ENCODE measurements at places on chromosomes 3 and 15.

- no peak for DNase-seq
Observed at GRCh38 chr3:73010158-73010557, 13.5 kb downstream of the PPP4R2 start.

DNA sequence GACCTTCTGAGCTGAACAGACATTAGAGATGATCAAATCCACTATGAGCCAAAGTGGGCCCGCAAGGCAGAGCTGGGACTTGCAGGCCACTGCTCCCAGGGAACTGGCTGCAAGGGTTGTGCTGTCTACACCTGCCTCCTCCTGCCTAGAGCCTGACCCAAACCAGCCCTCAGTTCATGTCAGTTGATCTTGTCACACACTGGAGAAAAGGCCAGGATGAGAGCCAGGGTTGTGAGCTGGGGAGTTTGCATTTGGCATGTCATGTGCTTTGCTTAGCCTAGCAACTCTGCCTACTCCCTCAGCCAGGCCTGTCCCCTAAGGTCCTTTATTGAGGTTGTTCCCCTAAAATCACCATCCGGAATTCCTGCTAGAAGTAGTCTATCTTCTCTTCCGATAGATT is 67.8 kb downstream of the RAB11A start:
- DNase-seq: no peak

DNA sequence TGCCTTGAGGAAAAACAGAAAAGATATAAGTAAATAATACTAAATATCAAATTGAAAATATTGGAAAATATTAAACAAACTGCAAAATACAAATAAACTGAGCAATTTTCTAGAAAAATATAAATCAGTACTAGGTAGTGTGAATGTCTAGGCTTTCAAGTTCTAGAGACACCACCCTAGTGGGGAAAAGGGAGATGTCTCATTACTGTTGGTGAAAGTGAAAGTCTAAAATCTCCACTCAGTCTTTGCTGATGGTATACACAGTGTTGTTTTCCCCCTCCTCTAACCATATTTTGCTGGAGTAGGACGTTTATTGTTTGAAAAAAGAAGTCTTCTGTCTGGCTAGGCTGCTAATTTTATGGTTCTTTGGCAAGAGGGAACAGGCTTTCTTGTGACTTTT is 1368.9 kb downstream of the OTOL1 start:
- no peak for DNase-seq

DNA sequence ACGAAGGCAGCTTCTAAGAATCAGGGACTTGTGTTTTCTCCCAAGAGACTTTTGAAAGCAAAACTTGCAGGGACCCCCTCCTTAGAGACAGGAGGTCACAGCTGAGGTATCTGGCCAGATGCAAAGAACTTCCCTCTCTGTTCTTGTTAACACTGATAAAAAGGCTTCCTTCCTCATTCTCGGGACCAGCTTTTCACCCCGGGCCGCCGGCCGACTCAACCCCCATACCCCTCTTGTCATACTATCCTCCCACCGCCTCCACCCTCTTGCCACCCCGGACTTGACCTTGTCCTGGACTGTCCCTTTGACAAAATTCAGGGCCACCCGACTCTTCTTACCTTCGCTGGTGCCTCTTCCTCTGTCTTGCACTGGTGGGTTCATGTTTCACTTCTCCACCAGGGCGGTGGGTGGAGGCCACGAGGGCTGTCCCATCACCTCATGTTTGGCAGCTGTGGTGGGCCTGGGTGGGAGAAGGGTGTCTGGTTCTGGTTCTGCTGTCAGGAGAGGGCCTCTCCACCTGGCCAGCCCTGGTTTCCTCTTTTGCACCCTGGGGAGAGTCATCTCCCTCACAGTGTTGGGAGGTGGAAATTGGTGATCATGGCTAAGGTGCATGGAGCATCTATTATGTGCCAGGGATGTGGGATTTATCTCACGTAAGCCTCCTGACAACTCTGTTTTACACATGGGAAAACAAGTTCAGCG is 32.5 kb downstream of the BHLHE40 start:
- DNase-seq: peak; percentile 55

DNA sequence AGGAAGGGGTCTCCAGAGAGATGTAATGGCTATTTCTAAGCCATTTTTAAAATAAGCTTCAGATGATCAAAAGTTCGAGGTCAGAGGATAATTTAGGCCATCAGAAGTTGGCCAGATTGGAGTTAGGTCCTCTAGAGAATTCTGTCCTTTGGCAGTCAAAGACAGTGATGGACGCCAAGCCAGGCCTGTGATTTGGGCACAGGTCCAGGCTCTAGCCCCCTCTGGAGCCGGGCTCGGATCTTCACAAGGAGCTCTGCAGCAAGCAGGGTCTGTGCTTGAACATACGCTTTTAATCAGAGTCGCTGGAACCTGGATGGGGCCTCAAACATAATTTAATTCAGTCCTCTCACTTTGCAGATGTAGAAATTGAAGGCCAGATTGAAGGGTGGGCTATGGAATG is 151.4 kb upstream of the BCL6 start:
- no peak for DNase-seq

GRCh38 chr3:19811689-19812088 is 122.3 kb downstream of the EFHB start:
- DNase-seq: no peak

- DNase-seq: no peak
Observed at GRCh38 chr3:68467465-68467864, 464.9 kb downstream of the TAFA4 start.

- no peak for DNase-seq
Observed at GRCh38 chr3:7275396-7275795, 414.5 kb downstream of the GRM7 start.

- DNase-seq: no peak
Observed at GRCh38 chr3:127452321-127452821, 138.2 kb downstream of the TPRA1 start.

DNA sequence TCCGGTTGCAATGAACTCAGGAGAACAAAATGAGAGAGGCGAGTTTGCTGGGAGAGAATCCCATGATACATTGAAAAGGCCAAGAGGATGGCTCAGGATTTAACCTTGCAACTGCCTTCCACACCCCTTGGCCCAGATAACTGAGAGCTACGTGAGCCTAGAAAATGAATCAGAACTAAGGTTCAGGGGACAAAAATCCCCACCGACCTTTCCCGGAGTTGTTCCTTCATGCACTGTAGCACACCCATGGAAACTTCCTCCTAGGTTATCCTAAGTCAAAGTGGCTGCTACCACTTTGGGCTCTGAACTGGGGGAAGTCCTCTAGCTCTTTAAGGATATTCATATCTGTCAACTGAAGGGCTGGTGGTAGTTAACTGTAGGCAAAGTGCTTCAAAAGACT is 58.3 kb upstream of the SLC4A7 start:
- no peak for DNase-seq

GRCh38 chr3:72368331-72368975 is 479.8 kb downstream of the SHQ1 start:
- DNase-seq: no peak

- no peak for DNase-seq
Observed at GRCh38 chr15:76107169-76107568, 47.4 kb downstream of the TMEM266 start.

DNA sequence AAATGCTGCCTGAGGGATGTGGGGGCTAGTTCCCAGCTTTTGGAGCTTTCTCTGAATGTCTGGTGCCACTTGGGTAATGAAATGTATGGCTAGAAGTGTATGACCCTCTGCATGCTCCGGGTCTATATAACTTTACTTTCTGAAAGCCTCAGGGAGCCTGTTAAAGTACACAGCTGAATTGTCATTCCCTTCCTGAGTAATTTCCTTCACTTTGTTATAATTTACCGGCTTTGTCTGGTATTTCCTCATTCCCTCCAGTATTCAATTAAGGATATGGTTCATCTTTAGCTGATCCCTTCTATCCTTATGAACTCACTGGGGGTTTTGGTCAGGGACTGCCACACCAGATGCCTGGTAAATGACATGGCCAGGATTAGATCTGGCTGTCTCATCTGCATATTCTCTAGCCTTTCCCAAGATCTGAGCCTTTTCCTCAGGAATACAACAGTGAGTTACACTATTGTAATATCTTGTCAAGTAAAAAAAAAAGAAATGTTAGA is 620.3 kb downstream of the ZPLD1 start:
- no peak for DNase-seq

DNA sequence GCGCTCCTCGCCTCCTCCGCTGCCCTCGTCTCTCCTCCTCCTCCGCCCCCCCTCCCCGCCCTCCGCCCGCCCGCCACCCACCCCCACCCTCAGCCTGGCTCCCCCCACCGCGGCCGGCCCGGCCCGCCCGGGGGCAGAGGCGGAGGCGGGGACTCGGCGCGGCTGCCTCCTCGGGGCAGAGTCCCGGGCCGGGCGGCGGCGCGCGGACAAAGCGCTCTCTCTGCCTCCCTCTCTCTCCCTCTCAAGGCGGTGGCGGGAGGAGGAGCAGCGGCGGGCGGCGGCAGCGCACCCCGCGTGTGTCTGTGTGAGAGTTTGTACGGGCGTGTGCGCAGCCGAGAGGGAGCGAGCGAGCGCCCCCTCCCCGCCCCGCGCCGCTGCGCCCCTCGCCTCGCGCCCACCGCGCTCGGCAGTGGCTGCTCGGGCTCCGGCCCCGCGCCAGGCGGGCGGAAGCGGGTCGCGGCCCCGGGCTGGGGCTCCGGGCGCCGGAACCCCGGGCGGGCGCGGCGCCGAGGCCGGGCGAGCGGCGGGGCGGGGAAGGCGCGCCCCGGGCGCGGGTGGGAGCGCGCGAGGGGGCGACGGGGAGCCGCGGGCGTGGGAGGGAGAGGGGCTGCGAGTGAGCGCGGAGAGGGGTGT is at the start of gene IGF2BP2:
IGF2BP2 (minus strand) TSS at position 37 of the 633 bp plus-strand sequence. CDS start 82 bp downstream, outside the sequence.
- DNase-seq: peak; percentile 64

- DNase-seq: no peak
Observed at GRCh38 chr3:68290333-68290732, 635.9 kb upstream of the SUCLG2 start.

- no peak for DNase-seq
Observed at GRCh38 chr15:48423896-48424475, 92.8 kb downstream of the DUT start.

- no peak for DNase-seq
Observed at GRCh38 chr3:152038490-152038889, 165.0 kb downstream of the SUCNR1 start.

- DNase-seq: no peak
Observed at GRCh38 chr3:16437640-16438039, 75.9 kb downstream of the RFTN1 start.

DNA sequence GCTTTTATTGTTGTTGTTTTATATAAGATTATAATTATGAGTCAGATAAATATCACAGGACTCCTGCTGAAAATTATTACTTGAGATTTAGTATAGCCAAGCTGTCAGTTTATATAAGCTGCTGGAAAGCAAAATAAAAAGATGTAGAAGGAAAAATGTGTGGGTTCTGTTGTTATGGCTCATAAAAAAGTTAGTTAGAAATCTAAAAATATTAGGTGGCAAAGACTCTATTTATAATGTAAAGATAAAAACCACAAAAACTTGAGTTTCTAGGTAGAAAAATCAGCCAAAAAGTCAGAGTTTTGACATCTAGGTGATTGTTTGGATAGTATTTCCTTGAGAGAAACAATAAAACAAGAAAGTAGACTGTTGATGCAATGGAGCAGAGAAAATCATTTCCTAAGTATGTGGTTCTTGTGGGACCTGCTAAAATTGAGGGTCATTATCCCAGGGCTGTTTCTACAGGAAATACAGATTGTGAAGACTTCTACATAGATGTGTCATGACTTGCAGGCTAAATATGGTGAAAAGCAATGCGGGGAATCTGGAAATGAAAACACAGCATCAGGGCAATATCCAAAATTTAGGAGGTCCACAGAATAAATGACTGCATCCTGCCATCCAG is 1109.6 kb upstream of the CADM2 start:
- DNase-seq: no peak

Measured in stimulated activated naive CD8-positive, alpha-beta T cell treated with anti-CD3 and anti-CD28 coated beads, Interleukin-15, Interleukin-2, amounts not matched to agents 100 U/mL and 50 U/mL, for 24 hours (primary cell).